Inflammatory macrophage (primary cell): ENCODE measurements at places on chromosomes 7 and 10.

GRCh38 chr7:124934841-124935240 is 5.2 kb upstream of the POT1 start:
- DNase-seq = no peak

DNA sequence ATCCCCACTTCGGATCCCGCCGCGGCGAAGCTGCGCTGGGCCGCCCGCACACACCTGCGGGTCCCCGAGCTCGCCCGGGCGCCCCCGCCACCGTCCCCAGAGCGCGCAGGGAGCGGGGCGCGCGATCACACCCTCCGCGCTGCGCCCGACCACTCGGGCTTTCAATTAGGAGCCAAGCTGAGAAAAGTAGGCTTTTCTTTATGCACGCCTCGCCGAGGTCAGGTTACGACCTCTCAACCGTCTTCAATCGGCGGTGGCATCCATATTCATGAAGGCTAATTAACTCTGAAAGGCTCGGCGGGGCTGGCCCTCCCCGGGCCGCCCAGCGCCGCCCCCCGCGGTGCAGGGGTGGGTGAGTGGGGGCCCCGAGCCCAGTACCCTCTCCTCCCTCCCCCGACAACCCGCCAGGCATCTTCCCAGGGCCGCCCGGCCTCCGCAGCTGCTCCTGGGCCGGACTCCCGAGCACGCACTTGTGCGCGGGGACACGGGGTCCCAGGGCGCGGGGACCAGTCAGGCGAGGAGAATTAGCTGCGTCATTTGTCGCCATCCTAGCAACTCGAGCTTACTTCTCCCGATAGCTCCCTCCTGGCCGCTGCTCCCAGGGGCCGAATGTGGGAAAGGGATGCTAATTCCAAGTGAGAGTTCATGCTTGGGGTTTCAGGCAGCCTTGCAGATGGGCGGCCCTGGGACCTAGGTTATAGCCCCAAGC is 155.5 kb upstream of the LYZL2 start:
- peak; percentile 28 for DNase-seq

DNA sequence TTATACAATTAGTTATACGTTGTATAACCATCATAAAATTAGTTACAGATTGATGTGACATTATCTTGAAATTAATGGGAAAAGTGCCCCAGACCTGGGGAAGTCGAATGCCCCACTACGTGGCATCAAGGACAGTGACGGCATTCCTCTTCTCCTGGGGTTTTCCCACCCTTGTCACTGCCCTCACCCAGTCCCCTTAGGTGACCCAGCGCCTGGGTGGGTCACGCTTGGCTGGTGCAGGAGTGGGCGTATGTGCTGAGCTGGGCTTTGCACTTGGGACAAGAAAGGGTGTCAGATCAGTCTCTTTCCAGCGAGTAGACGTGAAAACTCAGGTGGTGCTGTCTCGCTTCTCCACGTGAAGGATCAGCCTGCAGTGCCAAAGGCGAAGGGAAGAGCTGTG is 7.6 kb downstream of the FOXK1 start:
- DNase-seq = no peak

- DNase-seq = peak; percentile 50
Observed at GRCh38 chr10:71797533-71798307, 24.4 kb upstream of the VSIR start.

DNA sequence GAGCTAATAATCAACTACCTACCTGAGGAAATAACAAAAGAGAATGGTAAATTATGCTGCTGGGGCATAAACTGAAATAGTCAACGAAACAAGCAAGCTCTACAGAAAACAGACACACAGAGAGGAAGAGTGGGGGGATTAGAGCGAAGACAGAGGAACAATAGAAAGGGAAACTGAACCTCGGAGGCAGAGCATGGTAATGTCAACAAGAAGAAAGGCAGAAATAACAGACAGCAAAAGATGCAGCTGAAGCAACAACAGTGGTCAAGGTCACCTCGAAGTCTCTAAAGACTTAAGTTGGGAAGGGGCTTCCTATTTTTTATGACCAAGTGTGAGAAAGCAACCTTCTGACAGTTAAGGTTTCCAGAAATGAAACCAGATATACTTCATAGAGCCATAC is 177.0 kb downstream of the ZNF438 start:
- no peak for DNase-seq

GRCh38 chr10:114868870-114869519 is 47.4 kb downstream of the FHIP2A start:
- DNase-seq = no peak

- no peak for DNase-seq
Observed at GRCh38 chr10:30028738-30029030, 30.7 kb downstream of the JCAD start.

DNA sequence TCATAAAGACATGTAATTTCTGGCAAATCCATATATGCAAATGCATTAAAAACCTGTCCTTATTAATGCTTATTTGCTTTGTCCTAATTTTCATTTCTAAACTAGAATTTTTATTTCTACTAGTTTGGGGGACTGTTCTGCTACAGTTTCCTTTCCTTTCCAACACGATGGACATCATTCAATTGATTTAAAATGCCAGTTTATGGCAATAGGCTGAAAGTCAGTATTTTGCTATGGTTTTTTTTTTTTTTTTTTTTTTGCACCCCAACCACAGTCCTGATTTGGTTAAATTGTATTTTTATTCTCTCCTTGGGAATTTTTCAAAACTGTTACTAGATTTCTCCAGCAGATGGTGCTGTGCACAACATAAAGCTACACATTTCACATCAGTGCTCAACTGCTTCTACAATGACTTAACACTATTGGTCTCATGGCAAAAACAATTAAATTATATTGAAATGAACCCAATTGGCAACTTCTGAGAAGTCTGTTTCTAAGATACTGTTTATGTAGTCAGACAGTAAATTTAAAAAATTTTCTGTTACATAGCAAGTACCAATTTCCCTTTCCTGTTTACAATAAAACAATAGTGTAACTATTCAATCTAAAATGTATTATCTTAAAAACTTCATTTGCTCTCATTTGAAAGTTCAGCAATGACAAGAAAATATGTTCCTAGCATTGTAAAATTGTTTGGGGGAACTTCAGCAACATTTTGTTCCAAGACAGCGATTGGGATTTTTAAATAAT is 193.8 kb upstream of the CCDC6 start:
- peak; percentile 50 for DNase-seq

GRCh38 chr7:39557911-39558310 is 8.3 kb upstream of the YAE1 start:
- no peak for DNase-seq

DNA sequence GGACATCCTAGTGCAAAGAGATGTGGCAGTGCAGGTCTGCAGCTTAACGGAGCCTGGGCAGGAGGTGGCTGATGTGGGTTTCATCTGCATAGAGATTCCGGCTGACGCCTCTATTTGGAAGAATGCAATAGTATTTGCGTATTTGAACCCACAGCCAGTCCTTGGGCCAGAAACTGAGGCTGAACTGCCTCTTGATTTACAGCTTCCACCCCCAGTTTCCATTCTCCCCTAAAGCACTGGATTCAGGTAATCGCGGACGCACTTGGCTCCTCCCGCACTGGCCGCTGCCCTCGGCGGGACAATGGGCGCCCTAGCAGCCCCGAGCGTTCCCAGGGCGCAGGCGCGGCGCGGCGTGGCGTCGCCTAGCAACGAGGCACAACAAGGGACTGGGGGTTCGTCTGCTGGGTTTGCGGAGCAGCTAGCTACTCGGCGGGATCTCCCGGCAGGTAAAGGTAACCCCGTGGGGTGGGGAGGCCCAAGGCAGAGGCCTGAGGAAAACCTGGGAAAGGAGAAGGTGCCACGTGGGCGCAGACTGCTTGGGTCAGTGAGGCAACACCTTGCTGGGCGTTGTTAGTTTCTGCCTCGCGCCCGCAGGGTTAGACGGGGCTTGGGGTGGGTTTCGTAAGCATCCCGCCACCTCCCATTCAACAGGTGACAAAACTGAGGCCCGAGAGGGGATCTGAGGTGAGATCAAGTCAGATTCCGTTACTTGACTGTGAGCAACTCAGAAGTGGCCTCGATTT is at the start of gene ARMC3:
Gene ARMC3, plus strand, starts transcription at position 393 of the 743 bp plus-strand sequence. CDS start 3,944 bp downstream, outside the sequence.
- peak; percentile 31 for DNase-seq

GRCh38 chr10:124077208-124077993 is 16.0 kb downstream of the CHST15 start:
- DNase-seq = no peak

DNA sequence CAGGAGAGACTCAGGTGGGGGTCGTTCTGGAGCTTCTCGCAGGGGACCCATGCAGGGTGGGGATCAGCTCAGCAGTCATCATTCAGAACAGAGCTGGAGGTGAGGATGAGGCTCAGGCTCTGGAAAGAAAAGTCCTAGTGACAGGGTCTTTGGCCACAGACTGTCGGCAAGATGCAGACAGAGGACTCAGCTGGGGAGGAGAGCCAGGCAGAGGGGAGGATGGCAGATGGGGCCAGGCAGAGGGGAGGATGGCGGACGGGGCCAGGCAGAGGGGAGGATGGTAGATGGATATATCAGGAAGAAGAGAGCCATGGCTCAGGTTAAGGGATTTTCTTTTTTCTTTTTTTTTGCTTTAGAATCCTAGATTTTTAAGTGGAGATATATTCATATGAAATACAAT is 7.7 kb upstream of the IL15RA start:
- DNase-seq = no peak

DNA sequence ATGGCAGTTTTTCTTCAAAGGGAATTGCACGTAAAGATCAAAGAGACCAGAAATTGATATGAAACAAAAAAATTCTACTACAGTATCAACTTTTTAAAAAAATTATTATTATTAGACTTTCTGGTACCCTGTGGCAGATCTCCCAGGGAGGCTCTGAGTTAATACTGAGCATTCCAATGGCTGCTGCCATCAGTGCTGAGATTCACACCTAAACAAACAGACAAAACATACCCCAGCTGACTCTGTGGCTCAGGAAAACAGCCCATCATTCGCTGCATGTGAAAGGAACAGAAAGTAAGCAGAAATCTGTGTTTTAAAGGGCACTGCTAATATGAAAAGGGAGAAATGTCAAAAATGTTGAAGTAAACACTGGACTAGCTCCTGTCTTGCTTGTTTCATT is 118.4 kb downstream of the GRM3 start:
- DNase-seq = no peak

DNA sequence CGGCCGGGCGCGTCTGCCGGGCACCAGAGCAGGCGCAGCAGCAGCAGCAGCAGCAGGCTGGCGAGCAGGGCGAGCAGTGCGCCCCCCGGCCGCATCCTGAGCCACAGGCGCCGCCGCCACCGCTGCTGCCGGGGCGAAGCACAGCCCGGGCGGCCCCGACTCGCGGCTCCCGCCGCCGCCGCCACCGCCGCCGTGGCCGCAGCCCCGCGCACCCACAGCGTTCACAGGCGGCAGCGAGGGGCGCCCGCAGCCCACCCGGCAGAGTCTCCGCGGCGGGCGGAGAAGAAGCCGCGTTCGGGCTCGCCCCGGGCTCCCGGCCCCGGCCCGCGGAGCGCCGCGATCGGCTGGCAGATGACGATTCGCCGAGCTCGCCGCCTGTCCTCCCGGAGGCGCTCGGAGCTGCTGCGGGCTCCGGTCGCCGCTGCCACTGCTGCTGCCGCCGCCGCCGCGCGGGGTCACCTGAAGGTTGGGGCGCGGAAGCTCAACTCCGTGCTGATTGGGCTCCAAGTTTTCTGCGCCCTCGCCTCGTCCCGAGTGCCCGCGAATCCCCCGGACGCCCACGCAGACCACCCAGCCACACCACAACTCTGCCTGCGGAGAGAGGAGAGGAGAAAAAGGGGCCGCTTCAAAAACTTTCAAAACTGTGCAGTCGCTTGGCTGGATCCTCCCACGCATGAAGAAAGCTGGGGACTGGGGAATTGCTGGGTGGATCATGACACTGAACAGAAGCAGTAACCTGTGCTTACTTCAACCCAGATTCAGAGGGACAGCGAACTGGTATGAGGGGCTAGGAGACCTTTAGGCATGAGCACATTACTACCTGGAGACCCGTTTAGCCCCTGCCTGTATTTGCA is at the start of gene ST8SIA6:
Gene ST8SIA6, minus strand, starts transcription at position 435 of the 854 bp plus-strand sequence. Its CDS starts 340 bp downstream, at position 95.
- no peak for DNase-seq

DNA sequence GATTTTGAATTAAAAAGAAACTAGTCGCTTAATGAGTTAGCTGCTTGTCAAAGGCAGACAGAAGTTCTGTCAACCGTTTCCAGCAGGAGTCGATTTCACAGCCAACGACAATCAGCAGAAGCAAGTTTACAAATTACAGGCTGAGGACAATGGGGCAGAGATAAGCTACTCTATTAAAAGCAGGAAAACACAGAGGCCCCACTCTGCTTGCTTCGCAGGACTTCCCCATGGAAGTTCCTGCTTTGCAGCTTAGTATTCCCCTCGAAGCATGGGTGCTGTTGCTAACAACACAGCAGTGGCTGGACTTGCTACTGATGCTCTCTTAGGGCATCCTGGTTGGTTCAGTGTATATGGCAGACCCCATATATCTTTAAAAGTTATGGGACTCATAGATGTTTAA is 50.8 kb upstream of the KLF6 start:
- peak; percentile 86 for DNase-seq

DNA sequence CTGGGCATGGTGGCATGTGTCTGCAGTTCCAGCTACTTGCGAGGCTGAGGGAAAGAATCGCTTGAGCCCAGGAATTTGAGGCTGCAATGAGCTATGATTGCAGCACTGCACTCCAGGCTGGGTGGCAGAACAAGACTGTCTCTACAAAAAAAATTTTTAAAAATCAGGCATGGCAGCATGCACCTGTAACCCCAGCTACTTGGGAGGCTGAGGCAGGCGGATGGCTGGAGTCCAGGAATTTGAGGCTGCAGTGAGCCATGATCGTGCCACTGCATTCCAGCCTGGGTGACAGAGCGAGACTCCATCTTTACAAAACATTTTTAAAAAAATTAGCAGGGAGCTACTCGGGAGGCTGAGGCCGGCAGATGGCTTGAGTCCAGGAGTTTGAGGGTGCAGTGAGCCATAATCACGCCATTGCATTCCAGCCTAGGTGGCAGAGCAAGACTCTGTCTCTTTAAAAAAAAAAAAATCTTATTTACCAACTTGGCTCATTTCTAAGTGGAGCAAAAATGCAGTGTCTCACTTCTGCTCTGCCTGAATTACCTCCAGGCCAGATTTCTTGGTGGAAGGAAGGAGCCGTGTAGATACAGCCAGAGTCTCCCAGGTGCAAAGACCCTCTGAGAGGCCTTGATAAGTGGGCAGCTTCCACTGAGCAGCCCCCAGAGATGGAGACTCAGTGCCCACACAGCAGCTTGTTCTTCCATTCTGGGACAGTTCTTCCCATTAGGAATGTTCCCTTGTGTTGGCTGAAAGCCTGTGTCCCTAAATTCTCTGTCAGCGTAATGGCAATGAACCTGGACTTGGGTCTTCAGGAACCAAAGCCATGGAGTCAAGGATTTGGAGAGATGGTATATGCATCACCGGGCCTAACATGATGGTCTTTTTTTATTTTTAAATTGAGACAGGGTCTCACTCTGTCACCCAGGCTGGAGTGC is 30.0 kb downstream of the GTF2IRD1 start:
- DNase-seq = no peak

- DNase-seq = no peak
Observed at GRCh38 chr7:30752979-30753378, 1.0 kb downstream of the INMT start.

GRCh38 chr7:92723943-92724342 is 112.4 kb downstream of the CDK6 start:
- DNase-seq = peak; percentile 73

GRCh38 chr7:38565289-38565688 is 65.9 kb downstream of the AMPH start:
- no peak for DNase-seq
